ENCODE measurements at places on chromosomes 1 and 21. TPM values are rescaled to one million over a fixed set of nuclear protein-coding genes. Genes with fewer than 3 reads are reported as not detected.

GPR157 gene
- total RNA-seq, result 1.6 TPM

- DNase-seq, result no peak
Observed at GRCh38 chr21:37341254-37341960, 25.2 kb upstream of the DYRK1A start.

DNA sequence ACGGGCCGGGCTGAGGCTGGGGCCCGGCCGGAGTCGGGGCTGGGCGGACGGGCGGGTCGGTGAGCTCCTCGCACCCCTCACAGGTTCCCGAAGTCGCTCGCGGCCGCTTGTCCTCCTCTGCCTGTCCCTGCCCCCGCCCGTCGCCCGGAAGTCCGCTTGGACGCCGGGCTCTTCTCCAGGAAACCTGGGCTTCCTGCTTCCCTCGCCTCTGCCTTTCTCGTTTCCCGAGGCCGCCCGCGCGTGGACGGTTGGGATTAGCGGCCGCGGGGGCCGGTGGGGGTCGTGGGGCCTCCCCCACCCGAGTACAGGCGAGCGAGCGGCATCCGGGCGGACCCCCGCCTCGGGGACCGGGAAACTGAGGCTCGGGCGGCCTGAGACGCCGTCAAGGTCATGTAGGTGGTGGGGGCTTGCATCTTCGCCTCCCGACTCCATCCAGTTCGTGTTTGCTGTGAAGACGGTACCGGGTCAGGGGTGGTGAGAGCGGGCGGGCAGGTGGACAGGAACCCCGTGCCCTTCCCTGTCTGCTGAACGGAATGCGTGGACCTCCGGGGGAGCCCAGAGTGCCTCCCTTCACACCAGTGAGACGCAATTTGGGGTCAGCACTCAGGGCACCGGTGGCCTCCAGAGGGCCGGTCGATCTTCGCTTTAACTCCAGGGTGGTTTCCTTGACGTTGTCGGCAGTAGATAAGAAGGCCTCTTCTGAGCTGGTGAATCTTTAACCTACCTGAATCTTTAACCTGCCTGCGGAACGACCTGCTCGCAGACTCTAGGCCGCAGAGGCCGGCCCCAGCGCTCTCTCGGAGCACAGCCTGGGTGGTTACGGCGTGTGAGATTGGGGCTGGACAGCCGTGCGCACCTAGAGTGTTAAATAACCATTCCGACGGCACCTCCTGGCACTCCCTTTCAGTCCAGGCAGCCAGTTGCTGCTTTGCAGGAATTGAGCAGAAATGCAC is 686 bp downstream of the ARF1 start:
- peak; percentile 87 for DNase-seq

DNA sequence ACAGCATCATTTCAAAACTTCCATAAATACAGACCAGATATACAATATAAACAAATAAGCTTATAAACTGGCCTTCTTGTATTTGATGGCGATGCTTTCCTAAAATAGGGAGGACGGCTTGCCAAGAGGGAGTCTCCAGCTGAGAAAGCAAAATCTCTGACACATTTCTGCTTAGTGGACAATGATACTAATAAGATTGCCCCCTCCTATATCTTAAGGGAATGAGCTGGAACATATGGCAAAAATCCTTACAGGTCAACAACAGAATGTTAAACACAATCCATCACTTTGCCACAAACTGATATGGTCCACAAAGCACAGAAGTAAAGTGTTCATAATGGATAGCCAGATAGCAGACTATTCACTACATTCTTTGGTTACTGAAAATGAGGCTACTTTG is 7.1 kb upstream of the GADD45A start:
- DNase-seq, result no peak

- no peak for DNase-seq
Observed at GRCh38 chr1:80050085-80050484, 1043.6 kb upstream of the ADGRL4 start.

- peak; percentile 92 for DNase-seq
Observed at GRCh38 chr1:150976879-150977694, 2.5 kb upstream of the CERS2 start.

All from sigmoid colon (tissue), 7 donors.